Stimulated activated CD4-positive, alpha-beta T cell treated with anti-CD3 and anti-CD28 coated beads, Interleukin-1b, Interleukin-23, amount 100 ng/mL, for 24 hours (primary cell): ENCODE measurements at places on chromosomes 6 and 20.

DNA sequence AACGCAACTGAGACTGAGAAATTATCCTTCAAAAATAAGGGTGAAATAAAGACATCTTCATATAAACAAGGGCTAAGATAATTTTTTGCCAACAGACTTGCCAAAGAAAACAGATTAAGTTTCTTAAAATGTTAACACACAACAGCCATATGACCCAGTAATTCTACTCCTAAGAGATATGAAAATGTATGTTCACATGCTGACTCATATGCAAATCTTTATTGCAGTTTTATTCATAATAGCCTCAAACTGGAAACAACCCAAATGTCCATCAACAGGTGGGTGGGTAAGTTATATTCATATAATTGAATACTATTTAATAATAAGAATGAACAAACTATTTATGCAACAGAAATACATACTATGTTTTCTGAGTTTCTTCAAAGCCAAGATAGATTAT, 140.1 kb downstream of the REV3L start:
- no peak for DNase-seq

DNA sequence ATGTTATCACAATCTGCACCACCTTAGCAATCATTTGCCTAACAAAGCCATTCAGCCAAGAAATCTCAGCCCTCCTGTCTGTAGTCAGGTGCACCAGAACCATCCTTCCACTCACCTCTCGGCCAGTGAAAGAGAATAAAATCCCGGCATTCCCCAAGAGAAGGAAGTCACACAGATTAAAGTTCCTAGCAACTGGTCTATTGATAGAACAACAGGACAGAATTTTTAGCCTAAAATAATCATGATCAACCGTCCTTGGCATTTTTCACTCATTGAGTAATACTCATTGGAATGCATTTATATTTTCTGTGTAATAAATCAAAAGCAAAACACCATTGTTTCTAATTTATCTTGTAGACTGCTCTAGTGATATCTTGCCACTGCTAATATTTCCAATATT, 85.7 kb upstream of the CDH4 start:
- DNase-seq, result no peak

- no peak for DNase-seq
Observed at GRCh38 chr20:6420336-6420735, 297.5 kb upstream of the FERMT1 start.

DNA sequence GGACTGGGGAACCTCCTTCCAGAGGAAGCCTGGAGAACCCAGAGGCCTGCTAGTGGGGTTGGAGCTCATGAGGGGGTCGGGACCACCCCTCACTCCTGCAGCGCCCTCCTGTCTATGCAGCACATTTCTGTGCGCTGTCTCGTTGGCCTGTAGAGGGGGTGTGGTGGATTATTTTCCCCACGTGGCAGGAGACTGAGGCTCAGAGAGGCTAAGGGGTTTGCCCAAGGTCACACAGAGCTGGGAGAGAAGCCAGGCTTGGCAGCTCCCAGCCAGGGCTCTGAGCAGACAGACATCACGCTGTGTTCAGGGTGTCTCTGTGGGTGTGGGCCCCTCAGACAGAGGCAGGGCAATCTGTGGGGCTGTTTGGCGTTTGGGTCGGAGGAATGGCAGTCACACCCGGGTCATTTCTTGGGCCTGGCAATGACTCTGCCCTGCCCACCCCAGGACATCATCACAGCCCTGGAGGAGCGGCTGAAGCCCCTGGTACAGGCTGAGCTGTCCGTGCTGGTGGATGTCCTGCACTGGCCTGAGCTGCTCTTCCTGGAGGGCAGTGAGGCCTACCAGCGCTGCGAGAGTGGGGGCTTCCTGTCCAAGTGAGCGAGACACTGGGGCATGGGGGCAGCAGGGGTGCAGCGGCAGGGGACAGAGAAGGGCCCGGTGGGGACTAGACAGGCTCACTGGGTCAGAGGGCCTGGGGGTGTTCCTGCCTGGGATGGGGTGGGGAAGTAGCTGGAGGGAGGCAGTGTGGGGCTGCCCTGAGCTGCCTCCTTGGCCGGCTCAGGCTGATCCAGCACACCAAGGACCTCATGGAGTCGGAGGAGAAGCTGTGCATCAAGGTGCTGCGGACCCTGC, 27.7 kb downstream of the UQCC2 start:
- no peak for DNase-seq

DNA sequence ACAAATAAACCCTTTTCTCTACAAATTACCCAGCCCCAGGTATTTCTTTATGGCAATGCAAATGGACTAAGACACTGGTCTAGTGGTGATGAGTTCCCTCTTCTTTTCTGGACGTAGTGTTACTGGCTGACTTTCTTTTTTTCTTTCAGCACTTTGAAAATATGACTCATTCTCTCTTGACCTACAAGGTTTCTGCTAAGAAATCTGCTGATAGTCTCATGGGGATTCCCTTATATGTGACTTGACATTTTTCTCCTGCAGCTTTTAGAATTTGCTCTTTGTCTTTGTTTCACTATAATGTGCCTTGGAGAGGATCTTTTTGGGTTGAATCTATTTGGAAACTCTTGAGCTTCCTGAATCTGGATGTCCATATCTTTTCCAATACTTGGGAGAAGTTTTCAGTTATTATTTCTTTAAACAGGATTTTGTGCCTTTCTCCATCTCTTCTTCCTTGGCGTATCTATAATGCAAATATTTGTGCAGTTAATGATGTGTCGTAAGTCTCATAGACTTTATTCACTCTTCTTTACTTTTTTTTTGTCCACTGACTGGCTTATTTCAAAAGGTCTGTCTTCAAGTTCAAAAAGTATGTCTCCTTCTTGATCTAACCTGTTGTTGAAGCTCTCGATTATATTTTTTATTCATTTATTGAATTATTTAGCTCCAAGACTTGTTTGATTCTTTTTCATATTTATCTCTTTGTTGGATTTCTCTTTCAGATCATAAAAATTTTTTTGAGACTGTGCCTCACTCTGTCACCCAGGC, 42.2 kb upstream of the TPD52L1 start:
- no peak for DNase-seq

DNA sequence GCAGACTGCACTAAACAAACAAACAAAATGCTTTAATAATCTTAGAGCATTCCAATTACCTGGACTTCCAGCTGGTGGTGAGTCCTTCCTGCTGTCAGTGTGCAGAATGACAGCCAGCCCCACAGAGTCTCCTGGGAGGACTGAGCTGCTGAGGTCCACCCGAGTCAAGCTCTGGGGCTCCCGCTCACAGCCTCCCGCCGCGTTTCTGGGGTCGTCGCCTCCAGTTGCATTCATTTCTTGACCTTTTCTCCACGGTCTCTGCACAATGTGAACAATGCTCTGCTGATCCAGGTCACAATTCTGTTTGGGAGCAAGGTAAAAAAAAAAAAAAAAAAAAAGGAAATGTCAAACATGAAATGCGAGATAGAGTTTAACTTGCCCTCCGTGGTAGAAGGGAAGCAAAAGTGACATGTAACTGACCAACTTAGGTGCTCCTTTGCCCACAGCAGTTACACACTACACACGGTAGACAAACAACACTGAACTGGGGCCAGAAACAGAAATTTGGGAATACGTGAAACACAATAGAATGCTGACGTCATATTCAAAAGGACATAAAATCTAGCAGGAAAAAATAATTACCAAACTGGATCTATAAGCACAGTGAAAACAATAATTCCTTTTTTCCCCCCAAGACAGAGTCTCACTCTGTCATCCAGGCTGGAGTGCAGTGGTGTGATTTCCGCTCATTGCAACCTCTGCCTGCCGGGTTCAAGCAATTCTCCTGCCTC, 464.9 kb downstream of the PRKN start:
- DNase-seq, result no peak

DNA sequence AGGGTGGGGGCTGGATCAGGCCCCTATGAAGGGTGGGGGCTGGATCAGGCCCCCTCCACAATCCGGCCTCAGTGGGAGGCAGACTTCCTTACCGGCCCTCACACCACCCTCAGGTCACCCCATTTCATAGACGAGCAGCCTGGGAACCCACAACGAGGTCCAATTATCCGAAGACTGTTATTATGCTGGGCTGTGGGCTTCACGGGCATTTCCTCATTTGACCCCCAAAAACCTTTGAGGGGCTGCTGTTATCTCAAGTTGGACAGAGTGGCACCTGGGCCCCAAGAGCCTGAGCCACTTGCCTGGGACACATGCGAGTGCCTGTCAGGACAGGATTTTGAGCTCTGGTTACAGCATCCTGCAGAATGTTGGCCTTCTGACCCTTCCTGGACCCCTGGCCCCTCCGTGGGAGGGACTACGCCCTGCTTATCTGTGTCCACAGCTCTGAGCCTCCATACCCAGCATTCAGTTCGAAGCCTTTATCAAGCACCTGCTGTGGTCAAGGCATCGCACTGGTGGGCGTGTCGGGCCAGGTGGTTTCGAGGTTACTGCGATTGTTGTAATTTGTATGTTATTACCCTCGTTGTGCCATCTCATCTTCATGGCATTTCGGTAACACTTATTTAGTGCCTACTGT, 34.5 kb upstream of the PCMTD2 start:
- DNase-seq, result no peak

DNA sequence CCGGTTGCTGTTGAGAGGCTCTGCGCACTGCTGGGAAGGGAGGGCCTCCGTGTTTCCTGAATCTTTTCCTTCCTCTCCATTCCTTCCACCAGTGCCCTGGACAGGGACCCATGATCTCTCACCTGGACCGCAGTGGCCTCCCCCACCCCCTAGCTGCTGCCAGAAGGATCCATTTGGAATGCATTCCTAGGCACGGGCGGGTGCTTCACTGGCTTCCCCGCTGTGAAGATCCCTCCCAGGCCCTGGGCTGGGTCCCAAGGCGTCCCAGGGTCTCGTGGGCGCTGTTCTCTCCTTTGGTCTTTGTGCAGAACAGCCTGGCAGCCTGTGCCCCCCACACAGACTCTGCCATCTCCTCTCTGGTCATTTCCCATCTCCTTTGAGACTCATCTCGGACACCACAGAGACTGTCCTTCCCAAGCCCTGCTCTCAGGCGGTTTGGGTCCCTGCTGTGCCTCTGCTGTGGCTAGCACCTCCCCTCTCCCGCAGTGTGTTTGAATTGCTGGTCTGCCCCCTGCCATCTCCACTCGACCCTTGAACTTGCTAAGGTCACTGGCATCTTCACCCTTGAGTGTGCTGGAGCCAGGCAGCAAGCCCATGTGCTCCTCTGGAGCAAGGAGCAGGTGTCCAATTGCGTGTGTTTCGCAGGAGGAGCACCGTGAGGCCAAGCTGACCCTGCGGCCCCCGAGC, 59.0 kb downstream of the TCP11 start:
- DNase-seq, result no peak

- DNase-seq, result no peak
Observed at GRCh38 chr6:117971637-117972036, 64.6 kb downstream of the SLC35F1 start.

GRCh38 chr6:22770054-22770453, 200.7 kb downstream of the HDGFL1 start:
- DNase-seq, result no peak

GRCh38 chr6:137830511-137830911, 36.5 kb upstream of the TNFAIP3 start:
- DNase-seq, result no peak

DNA sequence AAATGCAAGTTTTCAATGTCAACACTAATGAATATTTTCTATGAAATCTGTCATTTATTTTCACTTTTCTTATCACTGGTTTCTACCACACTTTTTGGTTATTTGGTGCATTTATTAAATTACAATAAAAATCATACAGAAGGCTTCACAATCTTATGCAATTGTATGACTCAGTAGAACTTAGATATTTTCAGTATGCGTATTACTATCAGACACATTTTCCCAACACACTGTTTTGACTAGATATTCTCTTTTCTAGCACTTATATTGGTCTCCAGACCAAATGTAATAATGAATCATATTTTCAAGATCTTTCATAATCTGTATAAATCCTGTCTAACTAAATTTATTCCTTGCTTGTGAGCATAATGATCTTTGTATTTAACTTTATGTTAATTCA, 74.1 kb downstream of the FAM83B start:
- no peak for DNase-seq

DNA sequence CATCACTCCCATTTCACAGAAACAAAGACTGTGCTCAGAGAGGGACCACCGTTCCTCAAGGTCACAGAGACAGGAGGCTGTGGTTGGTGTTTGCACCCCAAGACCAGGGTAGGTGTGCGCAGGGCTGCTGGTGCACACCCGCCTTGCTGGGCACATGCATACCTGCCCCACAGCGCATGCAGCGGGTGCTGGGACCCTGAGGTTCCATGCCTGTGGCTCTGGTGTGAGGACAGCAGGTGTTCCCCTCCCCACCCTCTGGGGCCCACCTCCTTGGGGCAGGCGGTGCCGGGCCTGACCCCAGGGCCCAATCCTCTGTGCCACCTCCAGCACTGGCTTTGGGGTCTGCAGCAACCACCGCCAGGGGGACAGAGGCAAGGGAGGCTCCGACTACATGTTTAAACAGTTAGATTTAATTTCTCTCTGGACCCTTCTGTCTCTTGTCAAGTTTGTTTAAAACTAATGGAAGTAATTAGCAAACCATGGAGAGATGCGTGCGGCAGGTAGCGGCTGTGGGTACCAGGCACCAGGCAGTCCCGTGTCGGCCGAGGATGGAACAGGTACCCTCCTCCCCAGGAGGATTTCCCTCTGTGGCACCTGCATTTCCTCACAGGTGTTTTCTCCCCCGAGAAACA, 327.8 kb downstream of the TAF4 start:
- DNase-seq, result no peak

GRCh38 chr6:150491131-150491810, 108.4 kb upstream of the PLEKHG1 start:
- DNase-seq, result no peak

- no peak for DNase-seq
Observed at GRCh38 chr20:63003546-63003945, 3.2 kb downstream of the BHLHE23 start.

GRCh38 chr6:166474721-166475565, 92.2 kb upstream of the MPC1 start:
- no peak for DNase-seq

GRCh38 chr6:7195339-7196018, 87.7 kb downstream of the RREB1 start:
- DNase-seq, result no peak

DNA sequence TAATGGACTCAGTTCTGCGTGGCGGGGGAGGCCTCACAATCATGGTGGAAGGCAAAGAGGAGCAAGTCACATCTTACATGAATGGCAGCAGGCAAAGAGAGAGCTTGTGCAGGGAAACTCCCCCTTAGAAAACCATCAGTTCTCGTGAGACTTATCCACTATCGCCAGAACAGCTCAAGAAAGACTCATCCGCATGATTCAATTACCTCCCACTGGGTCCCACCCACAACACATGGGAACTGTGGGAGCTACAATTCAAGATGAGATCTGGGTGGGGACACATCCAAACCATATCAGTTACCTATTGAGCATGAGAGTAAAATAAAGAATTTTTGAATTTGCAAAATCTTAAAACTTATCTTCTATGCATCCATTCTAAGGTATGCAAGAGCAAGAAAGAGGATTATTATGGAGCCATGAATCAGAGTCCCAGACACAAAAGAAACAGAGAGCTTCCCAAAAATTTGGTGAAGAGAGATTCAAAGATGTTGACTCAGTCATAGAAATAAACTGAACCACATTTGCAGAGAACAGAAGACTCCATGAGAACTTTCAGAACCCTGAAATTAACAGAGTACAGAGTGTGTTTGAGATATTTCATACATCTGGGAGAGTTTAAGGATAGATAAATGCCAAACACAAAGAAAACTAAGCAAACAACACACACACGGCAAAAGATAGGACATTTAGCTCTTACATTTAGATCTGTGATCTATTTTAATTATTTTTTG, 17.1 kb upstream of the MOXD1 start:
- DNase-seq, result no peak
